CD4-positive, alpha-beta T cell treated with Interleukin-1 beta for 1 hour (primary cell): ENCODE measurements at places on chromosomes 11 and 22.
A peak's percentile ranks its signal among the peaks of the same experiment; 100 is the strongest.

DNA sequence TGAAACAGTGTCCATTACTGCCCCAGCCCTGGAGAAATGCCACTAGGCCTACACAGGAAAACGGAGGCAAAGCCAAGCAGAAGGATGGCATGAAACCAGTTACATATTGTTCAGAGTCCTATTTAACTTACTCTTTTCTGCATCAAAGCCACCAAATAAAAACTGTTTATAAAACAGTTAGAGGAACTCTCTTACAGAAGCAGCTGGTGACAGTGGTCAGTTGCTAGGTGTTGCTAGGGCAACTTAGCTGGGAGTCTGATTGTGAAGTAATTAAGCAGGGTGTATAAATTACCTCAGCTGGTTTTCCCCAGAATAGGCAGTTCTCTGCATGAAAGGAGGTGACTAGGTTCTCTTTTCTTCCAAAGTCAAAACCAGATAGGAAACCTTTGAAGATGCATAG is 115.6 kb upstream of the ZBED5 start:
- DNase-seq, result no peak

GRCh38 chr11:120346233-120346632 is 10.0 kb downstream of the ARHGEF12 start:
- no peak for DNase-seq

- DNase-seq, result no peak
Observed at GRCh38 chr11:22454461-22455090, 116.4 kb downstream of the SLC17A6 start.

- no peak for DNase-seq
Observed at GRCh38 chr22:28989035-28989464, 72.6 kb downstream of the C22orf31 start.

- no peak for DNase-seq
Observed at GRCh38 chr11:17542249-17542648, 2.0 kb downstream of the USH1C start.

DNA sequence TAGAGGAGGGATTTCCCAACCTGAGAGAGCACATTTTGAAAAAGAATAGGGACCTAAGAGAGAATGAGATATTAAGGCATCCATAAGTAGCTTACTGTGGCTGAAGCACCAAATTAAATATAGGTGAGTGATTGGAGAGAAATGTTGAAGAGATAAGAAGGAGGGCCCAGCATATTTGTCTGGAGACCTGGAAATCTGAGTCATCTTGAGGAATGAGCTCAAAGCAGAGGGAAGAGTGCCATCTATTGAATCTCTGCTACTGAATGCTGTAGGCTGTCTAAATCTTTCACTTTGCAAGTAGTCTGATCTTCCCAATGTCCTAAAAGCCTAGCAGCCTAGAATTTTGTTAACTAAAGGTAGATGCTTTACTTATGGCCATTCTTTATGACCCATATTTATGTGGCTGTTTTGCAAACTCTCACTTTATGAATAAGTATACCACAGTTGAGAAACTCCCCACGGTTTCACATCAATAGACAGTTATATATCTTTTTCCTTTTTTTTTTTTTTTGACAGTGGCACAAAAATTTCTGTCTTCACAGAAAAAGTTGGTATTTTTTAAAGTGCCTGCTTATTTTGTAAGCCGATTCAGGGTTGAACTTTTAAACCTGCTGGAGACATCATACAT is 2093.5 kb downstream of the LRRC4C start:
- DNase-seq, result no peak

- peak; percentile 47 for DNase-seq
Observed at GRCh38 chr22:30605449-30606110, 1.4 kb upstream of the TCN2 start.

DNA sequence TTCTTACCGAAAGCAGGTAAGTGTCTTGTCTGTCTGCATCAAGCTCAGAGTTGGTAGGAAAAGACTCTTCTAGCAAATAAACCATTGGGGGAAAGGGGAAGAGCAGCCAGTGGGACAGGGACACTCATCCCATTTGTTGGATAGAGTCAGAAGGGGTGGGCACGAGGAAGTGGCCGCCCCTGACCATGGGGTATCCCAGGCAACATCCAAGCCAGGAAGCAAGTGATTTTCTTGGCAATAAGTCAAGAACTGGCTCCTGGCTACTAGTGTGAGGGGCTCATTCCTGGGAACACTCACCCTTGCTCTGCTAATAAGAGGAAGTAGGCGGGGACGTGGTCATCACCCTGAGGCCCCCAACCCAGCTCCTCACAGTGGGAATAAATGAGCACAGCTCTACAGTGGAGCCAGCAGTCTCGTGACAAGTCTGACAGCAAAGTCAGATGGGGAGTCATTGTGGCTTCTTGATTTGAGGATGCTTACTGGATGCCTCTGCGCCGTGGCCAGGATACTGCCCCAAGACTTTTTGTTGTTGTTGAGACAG is 6.7 kb downstream of the SLC25A18 start:
- DNase-seq, result no peak

DNA sequence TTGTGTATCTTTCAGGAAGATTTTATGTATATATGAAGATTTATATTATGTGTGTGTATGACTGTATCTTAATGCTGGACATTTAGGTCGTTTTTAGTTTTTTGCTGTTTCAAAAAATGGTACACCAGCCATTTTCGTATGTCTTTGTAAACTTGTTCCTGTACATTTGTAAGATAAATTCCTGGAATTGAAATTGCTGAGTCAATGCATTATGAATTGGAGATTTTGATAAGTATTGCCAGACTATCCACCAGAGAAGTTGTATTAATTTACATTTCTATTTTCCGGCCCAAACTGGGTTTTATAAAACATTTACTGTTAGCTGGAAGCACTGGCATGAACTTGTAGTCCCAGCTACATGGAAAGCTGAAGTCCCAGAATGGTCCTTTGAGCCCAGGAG is 24.6 kb downstream of the MRPL48 start:
- no peak for DNase-seq

GRCh38 chr11:85359859-85360258 is 267.3 kb downstream of the DLG2 start:
- DNase-seq, result no peak

DNA sequence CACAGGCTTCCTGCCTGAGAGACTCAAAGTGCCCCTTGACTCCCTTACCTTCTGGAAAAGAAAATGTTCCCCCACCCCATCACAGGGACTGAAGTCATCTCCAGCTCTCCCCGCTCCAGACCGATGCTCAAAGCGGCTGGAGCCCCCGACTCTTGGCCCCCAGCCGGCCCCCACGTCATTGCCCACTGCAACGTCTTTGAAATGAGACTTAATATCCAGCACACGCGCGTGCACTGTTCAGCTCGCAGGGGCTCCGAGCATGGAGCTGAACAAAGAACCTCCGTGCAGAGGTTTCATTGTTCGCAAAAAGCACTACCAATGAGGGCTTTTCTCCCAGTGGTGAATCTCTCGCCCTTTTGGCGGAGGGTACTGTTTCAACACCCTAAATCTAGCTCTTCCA is 313.4 kb upstream of the SORL1-AS1 start:
- no peak for DNase-seq

DNA sequence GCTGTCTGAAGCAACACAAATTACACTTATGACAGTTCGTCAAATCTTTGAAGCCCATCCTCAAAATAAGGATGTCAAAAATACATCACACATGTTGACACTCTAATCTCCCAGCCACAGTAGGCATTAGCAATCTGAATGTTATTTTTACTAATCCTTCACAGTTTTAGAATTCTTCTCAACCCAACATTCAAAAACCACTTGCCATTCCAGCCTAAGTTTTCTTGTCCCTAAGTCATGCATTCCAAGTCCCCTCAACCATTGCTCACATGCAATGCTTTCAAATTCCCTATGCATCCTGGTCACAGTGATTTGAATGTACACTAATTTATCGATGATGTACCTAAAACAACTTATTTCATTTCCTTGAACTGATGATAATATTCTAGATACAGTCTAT is 7.5 kb downstream of the BDNF start:
- no peak for DNase-seq

GRCh38 chr11:67053896-67054329 is 2.7 kb upstream of the RHOD start:
- no peak for DNase-seq

- DNase-seq, result no peak
Observed at GRCh38 chr11:29051935-29052334, 943.7 kb downstream of the METTL15 start.

DNA sequence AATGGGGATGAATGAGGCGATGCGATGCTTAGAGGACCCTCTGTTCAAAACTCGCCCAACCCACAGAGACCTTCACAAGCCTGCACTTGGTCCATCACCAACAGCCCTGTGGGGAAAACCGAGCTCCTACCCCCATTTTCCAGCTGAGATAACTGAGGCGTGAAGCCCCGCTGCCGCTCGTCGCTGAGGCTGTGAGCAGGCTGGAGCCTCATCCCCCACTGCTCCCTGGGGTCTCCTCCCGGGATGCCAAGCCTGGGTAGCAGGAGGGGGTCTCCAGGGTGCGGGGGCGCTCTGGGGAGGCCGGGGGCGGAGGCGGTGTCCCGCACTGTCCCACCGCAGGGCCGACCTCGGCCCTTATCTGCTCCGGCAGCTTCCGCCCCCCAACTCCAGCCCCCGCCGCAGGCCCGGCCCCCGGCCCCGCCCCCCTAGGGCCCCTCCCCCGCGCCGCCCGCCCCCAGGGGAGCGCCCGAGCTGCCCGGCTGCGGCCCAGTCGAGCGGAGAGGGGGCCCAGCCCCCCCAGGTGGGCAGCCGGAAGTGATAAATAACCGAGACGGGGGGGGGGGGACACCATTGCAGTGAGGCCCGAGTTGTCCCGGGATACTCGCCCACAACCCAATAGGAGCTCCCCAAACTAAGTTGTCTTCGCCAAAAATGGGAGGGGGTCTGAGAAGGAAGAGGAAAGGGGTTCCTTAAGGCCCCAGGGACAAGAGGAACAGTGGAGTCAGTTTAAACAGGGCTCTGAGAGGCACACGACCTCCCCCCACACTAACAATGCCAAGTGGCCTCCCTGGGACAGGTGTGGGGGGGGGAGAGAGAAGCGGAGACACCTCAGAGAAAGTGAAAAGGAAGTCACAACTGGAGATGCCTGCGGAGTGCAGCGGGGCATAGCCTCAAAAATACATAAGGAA is 8.3 kb upstream of the SLC39A13 start:
- peak; percentile 42 for DNase-seq

GRCh38 chr11:77029829-77030228 is 4.4 kb upstream of the B3GNT6 start:
- no peak for DNase-seq

DNA sequence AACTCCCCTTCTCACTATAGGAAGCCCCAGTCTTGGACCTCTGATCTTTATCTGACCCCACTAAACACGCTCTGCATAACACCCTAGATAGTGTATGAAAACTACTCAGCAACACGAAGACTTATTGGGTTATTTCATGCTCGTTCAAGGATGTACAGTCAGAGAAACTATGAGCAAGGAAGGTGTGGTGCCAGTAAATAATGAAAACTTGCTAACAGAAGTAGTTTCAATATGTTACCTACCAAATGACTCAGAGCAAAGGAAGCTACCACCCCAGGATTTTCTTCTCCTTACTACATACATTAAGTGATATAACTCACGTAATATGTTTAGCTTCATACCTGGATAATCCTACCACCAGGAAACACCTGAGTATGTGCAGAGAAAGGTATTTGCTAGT is 25.9 kb upstream of the LYVE1 start:
- DNase-seq, result no peak
